ENCODE measurements at places on chromosomes 7 and 10.

DNA sequence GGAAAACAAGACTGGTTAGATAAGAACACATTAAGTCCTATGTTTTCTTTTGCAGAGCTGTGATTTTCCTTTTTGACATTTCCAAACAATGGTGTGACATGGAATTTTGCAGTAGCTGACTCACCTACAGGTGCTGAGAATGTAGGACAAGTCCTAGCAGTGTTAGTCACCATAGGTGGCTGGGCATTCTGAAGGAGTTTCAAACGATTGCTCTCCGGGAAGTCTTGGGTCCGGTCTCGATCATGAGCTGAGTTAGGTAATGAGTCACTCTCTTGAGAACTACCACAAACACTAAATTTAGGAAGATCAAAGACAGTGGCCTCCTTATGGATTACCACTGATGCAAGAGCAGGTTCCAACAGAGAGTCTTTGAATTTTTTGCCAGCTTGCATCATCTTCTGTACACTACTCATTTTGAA is 3.6 kb downstream of the FIGNL1 start:
- DNase-seq = no peak

GRCh38 chr10:125085258-125086054 is 74.9 kb downstream of the CTBP2 start:
- no peak for DNase-seq

- DNase-seq = no peak
Observed at GRCh38 chr10:22340329-22341189, 4.7 kb upstream of the SPAG6 start.

GRCh38 chr7:70298780-70299471 is 700.7 kb downstream of the AUTS2 start:
- DNase-seq = no peak

- no peak for DNase-seq
Observed at GRCh38 chr10:133318494-133319127, 9.9 kb downstream of the ZNF511 start.

DNA sequence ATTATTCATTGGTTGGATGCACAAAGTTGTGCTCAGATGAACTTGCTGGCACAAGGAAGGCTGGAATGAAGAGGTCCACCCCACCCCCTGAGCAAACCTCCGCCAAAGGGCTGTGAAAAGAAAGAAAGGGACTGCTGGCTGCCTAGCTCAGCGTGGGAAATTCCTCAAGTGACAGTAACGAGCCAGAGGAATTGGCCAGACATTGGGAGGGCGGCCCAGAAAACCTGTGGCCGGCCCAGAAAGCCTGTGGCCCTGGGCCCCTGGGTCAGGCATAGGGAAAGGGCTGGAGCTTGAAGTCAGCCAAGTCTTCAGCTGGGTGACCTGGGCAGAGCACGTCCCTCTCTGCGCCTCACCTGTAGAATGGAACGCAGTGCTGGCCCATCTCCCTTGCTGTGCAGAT is 30.6 kb upstream of the CTBP2 start:
- no peak for DNase-seq

- DNase-seq = no peak
Observed at GRCh38 chr10:110278562-110279406, 25.9 kb downstream of the SMNDC1 start.

DNA sequence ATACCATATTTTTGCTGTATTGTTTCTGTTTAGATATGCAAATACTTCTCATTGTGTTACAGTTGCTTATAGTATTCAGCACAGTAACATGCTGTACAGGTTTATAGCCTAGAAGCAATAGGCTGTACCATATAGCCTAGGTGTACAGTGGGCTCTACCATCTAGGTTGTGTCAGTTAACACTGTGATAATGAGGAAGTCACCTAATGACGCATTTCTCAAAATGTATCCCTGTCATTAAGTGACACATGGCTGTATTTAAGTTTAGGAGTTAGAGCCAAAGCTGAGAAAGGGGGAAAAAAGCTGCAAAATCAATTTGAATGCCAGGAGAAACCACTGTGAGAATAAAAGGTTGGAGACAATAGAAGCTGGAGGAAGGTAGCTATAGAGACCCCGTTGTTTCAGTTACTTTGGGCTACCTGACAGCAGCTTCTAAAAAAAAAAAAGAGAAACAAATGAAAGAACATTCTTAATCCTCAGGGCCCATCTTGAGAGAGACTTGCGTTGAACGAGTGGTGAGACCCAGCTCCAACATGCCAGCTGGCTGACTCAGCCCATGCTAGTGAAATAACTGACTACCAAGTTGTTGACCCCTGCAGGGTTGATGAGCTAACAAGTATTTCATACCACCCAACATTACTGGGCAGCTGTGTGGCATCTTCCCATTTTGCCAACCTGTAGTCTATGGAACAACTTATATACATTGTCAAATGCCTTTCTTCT is 8.7 kb downstream of the STARD3NL start:
- DNase-seq = no peak

GRCh38 chr10:125000366-125001312 is 58.7 kb downstream of the ZRANB1 start:
- DNase-seq = no peak

- no peak for DNase-seq
Observed at GRCh38 chr7:94933256-94933990, 26.0 kb downstream of the PPP1R9A start.

DNA sequence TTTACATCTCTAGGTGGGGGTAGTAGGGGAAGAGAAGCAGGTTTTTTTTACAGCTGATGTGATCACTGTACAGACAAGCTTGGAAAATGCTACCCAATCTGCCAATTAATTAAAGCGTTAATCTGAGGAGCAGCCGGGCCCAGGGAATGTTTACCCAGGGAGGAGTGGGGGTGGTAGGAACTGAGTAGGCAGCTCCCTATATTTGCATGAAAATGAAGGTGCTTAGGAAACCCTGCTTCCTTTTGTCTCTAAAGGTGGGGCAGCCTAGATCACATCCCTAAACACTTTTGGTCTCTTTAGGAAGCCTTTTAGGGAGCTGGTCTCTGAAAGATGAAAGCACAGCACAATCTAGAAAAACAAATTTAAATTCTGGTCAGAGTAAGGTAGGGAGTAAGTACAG is 53.0 kb upstream of the NFKB2 start:
- peak; percentile 67 for DNase-seq

DNA sequence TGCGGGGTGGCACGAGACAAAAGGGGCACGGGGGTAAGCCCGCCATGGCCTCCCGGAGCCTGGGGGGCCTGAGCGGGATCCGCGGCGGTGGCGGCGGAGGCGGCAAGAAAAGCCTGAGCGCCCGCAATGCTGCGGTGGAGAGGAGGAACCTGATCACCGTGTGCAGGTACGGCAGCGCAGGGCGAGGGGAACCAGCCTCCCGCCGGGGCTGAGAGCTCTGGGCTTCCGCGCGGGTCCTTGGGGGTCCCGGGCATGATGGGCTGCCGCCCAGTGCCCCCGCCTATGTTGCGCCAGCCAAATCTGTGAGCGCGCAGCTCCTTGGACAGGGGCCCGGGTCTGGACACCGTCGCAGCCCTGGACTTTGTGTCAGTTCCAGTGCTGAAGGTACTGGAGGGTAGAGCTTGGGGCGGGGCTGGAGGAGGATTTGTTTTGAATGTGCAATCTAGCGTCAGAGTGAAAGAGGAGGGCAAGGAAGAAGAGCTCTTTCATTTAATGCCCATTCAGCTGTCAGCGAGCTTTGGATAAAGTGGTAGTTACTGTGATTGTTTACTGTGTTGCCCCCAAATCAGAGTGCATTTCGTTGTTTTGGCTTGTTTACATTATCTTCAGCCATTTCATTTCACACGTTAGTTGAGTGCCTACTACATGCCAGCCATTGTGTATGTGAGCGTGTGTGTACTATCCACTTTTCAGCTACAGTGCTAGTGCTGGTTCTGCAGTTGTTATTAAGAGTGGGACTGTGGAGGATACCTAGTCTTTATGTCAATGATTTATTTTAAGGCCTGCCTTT is 777 bp downstream of the RUNDC3B start:
- no peak for DNase-seq
